ENCODE measurements at places on chromosomes 4 and X. TPM values are rescaled to one million over a fixed set of nuclear protein-coding genes. Genes with fewer than 3 reads are reported as not detected.

DNA sequence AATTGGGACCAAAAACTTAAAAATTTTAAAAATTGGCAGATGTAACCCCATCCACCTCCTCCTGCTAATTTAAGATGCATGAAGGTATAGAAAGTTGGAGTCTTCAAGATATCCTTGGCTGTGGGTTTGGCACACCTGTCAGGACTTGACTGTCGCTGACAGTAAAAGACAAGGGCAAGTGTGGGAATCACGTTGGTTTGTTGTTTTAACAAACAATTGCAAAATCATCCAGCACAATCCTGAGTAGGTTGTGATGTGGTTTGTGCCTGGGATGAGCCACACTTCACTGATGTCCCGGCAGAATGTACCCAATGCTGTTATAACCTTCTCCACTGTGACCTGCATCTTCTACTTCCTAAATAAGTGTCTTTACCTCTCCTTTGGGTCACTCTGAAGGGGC, 24.0 kb downstream of the HOPX start:
- H3K27me3 ChIP-seq, result no peaks in the 10 kb centered on the region
- H3K36me3 ChIP-seq, result no peaks in the 10 kb centered on the region
- H3K27ac ChIP-seq, result no peak overlapping the region
- no peaks in the 10 kb centered on the region for H3K4me1 ChIP-seq
- DNase-seq, result no peak

GRCh38 chr4:159608436-159608835, 505.6 kb downstream of the RAPGEF2 start:
- H3K4me1 ChIP-seq, result no peaks in the 10 kb centered on the region
- H3K4me3 ChIP-seq, result no peak overlapping the region
- H3K27ac ChIP-seq, result no peak overlapping the region
- H3K27me3 ChIP-seq, result no peaks in the 10 kb centered on the region

DNA sequence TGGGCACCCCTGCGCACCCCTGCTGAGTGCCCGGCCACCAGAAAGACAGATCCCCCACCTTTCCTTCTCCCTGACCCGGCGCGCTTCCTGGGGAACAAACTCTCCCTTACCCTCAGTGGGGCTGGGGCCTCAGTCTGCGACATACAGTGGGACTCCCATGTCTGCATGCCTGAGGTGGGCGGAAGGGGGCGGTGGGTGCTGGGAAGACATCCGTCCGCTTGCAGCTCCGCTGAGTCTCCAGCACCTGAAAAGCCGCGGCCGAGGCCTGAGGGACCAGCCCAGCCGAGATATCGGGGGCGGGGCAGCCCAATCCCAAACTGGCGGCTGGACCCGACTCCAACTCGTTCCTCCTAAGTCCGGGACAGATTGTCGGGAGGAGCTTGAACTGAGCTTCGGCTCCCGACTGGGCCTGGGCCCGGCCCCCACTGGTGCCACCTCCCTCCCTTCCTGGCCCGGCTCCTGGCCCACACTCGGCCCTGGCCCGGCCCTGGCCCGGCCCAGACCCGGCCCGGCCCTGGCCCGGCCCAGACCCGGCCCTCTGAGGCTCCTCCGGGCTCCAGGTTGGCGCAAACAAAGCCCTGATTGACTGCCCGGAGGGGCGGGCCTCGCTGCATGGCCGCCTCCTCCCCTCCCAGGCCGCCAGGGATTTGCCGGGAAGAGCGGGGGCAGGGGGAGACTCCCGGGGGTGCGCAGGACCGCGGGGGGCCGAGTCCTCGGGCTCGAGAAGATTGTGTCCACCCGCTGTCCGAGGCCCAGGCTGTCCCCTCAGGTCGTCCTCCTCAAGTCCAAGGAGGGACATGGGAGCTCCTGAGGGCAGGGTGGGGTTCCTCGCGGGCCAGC, 877 bp upstream of the SLC16A2 start:
- no peaks in the 10 kb centered on the region for H3K36me3 ChIP-seq
- H3K4me3 ChIP-seq, result peak overlapping the region; percentile 50
- DNase-seq, result peak; percentile 57
- H3K4me1 ChIP-seq, result no peaks in the 10 kb centered on the region
- H3K27ac ChIP-seq, result peak overlapping the region; percentile 96

DNA sequence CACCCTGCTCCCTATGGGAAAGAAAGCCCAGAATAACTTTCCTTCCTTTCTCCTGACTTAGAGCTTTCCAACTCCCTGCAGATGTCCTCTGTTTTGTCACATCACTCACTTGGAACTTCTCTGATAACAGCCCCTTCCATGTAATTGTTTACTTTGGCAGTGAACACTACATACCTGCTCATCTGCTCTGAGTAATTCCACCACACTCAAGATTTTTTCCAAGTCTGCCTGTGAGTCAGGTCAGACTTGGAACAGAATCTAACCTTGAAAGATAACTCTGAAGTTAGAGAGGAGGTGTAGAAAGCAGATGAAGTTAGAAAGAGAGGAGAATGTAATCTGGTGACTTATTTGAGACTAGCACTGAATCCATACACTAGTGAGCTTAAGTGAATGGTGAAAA, 7.4 kb downstream of the MAGEB10 start:
- H3K27ac ChIP-seq, result no peak overlapping the region
- H3K4me1 ChIP-seq, result no peaks in the 10 kb centered on the region
- no peaks in the 10 kb centered on the region for H3K27me3 ChIP-seq
- DNase-seq, result no peak
- no peaks in the 10 kb centered on the region for H3K36me3 ChIP-seq

- no peaks in the 10 kb centered on the region for H3K4me1 ChIP-seq
- H3K27me3 ChIP-seq, result no peaks in the 10 kb centered on the region
- no peak for DNase-seq
- no peak overlapping the region for H3K4me3 ChIP-seq
- H3K36me3 ChIP-seq, result no peaks in the 10 kb centered on the region
Measured at GRCh38 chr4:141348573-141348972, 127.9 kb downstream of the ZNF330 start.

- no peak for DNase-seq
- H3K27me3 ChIP-seq, result no peaks in the 10 kb centered on the region
- no peaks in the 10 kb centered on the region for H3K36me3 ChIP-seq
- H3K4me3 ChIP-seq, result no peak overlapping the region
Measured at GRCh38 chr4:38266616-38267015, 306.4 kb downstream of the PTTG2 start.

DNA sequence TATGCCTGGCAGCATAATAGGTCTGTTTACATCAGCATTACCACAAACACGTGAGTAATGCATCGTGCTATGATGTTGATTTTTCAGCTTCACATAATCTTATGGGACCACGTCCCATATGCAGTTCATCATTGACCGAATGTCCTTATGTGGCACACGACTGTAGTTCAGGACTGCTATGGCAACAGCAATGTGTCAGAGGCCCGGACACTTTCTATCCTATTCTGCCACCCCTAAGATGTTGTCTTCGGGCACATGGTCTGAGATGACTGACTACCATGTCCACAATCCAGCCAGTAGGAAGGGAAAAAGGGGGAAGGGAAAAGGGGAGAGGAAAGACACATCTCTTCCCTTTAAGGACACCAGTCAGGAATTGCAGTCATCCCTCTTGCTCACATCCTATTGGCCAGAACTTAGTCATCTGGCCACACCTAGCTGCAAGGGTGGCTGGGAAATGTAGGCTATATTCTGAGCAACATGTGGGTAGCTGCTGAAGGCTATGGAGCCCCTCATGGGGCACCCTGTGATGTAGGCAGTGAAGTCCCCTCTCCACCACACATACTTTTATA, 196.0 kb upstream of the RBPJ start:
- no peaks in the 10 kb centered on the region for H3K36me3 ChIP-seq
- no peak overlapping the region for H3K4me3 ChIP-seq
- no peaks in the 10 kb centered on the region for H3K27me3 ChIP-seq
- H3K4me1 ChIP-seq, result no peaks in the 10 kb centered on the region

GRCh38 chr4:152369203-152369901, 166.5 kb downstream of the FBXW7 start:
- H3K4me3 ChIP-seq, result no peak overlapping the region
- H3K27ac ChIP-seq, result no peak overlapping the region
- no peaks in the 10 kb centered on the region for H3K36me3 ChIP-seq

GRCh38 chrX:39320165-39320564, 518.9 kb downstream of the MID1IP1 start:
- no peak for DNase-seq
- no peaks in the 10 kb centered on the region for H3K36me3 ChIP-seq
- no peaks in the 10 kb centered on the region for H3K4me1 ChIP-seq
- H3K27me3 ChIP-seq, result no peaks in the 10 kb centered on the region
- H3K27ac ChIP-seq, result no peak overlapping the region

GRCh38 chr4:182502064-182502463, 258.9 kb downstream of the TENM3 start:
- no peak for DNase-seq
- H3K27ac ChIP-seq, result no peak overlapping the region
- H3K4me1 ChIP-seq, result no peaks in the 10 kb centered on the region

- no peaks in the 10 kb centered on the region for H3K27me3 ChIP-seq
- DNase-seq, result no peak
- no peak overlapping the region for H3K27ac ChIP-seq
- no peaks in the 10 kb centered on the region for H3K36me3 ChIP-seq
- no peak overlapping the region for H3K4me3 ChIP-seq
Measured at GRCh38 chr4:125492957-125493356, 178.2 kb downstream of the FAT4 start.

DNA sequence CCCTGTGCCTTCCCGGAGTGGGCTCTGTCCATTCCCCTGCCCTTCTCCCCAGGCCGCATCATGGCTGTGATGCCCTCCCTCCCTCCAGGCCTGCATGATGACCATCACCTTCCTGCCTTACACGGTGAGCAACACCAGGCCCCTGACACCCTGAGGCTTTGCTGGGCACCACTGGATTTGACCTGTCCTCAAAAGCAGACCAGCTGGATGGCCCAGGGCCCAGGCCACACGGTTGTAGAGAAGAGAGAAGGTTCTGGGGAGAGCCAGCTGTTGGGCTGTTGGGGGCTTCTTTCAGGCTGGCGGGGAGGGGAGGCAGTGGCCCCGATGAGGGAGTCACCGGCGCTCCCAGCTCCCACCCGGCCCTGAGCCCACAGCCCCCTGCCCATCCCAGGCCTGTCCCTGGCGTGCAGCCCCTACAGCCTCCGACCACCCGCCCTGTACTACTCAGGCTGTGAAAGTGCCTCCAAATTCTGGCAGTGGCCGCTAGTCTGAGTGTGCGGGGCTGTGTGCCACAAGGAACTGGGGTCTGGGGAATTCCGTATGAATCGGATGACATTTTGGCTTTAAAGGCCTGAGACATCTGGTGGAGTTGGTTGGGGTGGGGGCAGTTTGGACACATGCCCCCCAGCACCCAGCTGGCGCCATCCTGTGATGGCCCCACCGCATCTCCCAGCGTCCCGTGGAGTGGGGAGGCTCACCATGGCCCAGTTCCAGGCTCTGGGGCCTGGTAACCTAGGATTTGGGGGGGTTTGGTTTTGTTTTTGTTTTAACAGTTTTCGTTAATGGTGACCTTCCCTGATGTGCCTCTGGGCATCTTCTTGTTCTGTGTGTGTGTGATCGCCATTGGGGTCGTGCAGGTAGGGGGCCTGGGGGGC, 19.6 kb downstream of the TMEM175 start:
- no peak overlapping the region for H3K27ac ChIP-seq
- H3K4me1 ChIP-seq, result no peaks in the 10 kb centered on the region
- H3K4me3 ChIP-seq, result no peak overlapping the region
- peak; percentile 43 for DNase-seq
- no peaks in the 10 kb centered on the region for H3K27me3 ChIP-seq

DNA sequence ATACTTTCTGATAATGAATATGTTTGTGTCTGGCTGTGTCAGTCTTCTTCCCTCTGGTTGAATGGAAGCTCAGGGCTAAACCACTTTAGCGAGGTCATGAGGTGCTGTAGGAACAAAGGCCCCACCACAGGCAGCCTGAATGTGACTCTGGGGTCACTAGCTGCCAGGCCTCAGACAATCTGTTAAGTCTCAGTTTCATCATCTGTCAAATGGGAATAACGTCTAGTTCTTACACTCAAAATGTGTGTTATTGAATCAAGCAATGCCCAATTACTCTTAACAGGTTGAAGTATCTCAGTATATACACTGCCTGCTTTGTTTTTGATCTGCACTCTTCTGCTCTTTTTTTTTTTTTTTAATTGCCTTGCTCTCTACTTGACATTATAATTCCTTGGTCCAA, 148.6 kb downstream of the STK32B start:
- H3K36me3 ChIP-seq, result no peaks in the 10 kb centered on the region
- no peaks in the 10 kb centered on the region for H3K4me1 ChIP-seq
- no peak overlapping the region for H3K27ac ChIP-seq
- H3K4me3 ChIP-seq, result no peak overlapping the region
- H3K27me3 ChIP-seq, result no peaks in the 10 kb centered on the region

- H3K36me3 ChIP-seq, result no peaks in the 10 kb centered on the region
- no peak overlapping the region for H3K4me3 ChIP-seq
- H3K4me1 ChIP-seq, result no peaks in the 10 kb centered on the region
- DNase-seq, result no peak
- no peak overlapping the region for H3K27ac ChIP-seq
- H3K27me3 ChIP-seq, result no peaks in the 10 kb centered on the region
Measured at GRCh38 chrX:7828594-7828993, 14.4 kb upstream of the VCX start.

SRPX gene
- 415 TPM for total RNA-seq

COMMD8 gene
- total RNA-seq, result 12.3 TPM

LAS1L gene
- total RNA-seq, result 35.1 TPM

NAT8L gene
- 2.5 TPM for total RNA-seq

CHRDL1 gene
- total RNA-seq, result 396 TPM

ZAR1 gene
- not detected for total RNA-seq

SPANXC gene
- total RNA-seq, result not detected

All from breast epithelium (tissue), 4 donors.